ENCODE measurements at places on chromosomes 3 and 15.
A peak's percentile ranks its signal among the peaks of the same experiment; 100 is the strongest.

GRCh38 chr3:20798666-20799065, 612.7 kb upstream of the SGO1 start:
- DNase-seq, result no peak

DNA sequence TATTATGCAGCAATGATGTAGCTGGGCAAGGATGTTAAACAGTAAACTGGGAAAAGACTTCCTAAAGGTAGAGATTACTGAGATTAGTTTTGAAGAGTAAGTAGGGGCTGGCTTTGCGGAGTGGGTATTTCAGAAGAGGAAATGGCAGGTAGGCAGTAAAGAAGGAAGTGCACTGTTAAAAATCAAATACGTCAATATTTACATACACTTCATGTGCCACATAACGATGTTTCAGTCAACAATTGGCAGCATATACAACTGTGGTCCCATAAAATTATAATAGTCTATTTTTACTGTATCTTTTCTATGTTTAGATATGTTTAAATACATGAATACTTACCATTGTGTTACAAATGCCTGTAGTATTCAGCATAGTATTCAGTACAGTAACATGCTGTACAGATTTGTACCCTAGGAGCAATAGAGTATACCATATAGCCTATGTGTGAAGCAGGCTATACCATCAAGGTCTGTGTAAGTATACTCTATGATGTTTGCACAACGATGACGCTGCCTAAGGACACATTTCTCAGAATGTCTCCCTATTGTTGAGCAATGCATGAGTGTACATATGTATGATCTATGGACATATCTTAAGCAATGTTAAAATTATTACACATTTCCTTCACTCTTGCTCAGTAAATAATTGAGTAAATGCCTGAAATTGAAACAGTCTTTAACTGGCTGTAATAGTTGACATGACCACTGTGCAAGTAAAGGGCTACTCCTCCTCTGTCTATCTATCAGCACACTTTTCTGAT, 196.7 kb downstream of the ISL2 start:
- no peak for DNase-seq

DNA sequence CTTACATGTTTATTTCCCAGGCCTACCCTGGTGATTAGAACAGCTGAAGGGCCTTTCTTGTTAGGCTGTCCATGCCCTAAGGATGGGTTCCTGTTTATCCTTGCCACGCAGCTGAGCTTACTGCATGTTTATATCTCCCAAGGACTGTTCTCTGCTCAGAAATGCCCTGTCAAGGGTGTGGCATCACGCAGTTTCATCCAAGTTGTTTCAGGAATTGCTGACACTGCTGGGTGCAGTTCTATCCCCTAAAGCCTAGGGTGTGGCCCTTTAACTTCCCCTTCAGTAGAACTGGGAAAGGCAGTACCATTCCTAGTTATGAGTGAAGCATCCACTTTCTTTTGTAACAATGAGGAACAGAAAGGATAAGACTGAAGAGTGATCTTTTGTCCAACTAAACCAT, 5.0 kb downstream of the ELL3 start:
- no peak for DNase-seq

- DNase-seq, result peak; percentile 43
Measured at GRCh38 chr15:78033864-78034263, 43.6 kb downstream of the TBC1D2B start.
